AG09309 (cell line): ENCODE measurements at places on chromosomes 5 and 9.

- no peak for DNase-seq
Observed at GRCh38 chr5:170625221-170626165, 121.7 kb downstream of the KCNIP1 start.

GRCh38 chr5:20554001-20554400 lies 566.0 kb upstream of the CDH18 start:
- DNase-seq, result no peak

DNA sequence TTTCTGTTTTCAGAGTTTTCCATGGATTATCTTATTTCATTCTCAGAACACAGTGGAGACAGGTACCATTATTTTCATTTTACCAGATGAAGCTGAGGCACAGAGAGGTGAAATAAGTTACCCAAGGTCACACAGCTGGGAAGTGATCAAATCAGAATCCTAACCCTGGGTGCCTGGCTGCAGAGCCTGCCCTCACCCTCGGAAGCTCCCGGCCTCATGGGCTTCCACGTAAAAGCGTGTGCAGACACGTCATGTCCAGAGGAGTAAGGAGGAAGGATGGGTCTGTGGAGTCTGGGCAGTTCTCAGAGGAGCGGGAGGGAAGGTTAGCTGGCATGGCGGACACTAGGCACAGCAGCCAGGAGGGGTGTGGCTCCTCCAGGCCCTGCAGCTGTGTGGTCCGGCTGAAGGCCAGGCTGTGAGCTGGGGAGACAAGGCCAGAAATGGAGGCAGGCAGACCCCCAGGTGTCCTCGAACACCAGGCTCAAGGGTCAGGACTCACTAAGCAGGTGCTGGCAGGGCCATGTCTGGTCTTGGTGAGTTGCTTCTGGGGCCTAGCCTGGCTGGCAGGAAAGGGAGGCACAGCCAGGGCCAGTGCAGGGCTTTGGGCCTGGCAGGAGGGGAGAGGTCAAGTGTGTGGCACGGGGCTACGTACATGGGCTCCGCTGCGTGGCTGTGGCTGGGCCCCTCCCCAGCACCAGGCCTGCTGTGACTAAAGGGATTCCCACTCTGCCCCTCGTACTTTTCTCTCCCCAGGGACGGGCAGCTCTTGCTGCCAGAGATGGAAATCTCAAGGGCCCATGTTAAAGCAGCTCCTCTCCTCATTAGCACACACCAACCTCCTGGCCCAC lies 5.6 kb downstream of the TBC1D9B start:
- DNase-seq, result no peak

DNA sequence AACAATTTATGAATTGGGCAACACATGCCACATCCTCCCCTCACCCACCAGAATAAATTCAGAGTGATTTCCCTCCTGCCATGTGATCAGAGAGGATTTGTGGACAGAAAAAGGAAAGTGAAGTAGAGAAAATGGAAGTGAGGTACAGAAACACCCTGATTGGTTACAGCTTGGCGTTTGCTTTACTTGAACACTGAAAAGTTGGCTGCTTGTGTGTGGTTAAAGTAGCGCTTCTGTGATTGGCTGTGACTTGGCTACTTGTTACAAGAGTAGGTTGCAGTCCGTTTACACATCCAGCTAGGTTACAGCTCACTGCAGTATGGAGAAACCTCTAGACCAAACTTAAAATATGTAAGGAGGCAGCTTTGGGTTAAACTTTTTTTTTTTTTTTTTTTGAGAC lies 205.2 kb upstream of the ZNF608 start:
- no peak for DNase-seq

- no peak for DNase-seq
Observed at GRCh38 chr5:148014276-148014675, 49.5 kb upstream of the SPINK5 start.

GRCh38 chr5:8714861-8715260 lies 831.0 kb downstream of the SEMA5A start:
- no peak for DNase-seq

DNA sequence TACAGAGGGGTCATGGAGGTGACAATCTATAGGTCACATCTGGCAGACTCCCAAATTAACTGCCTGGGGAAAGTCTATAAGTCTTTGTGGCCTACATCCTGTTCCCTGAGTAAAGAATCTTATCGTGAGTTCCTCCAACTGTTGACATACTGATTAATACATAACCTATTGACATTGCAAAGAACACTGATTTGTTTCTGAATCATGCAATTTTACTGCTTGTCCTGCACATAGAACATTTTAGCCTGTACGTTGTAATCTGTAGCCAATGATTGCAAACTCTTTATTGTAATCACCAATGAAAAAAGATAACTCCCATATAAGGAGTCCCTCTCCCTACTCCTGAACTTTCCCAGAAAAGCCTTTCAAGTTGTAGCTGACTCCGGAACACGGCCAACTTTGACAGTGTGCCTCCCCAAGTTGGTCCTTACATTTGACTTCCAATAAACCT lies 18.8 kb upstream of the OR2K2 start:
- DNase-seq, result no peak

- DNase-seq, result no peak
Observed at GRCh38 chr9:130893341-130894101, 3.1 kb downstream of the QRFP start.

DNA sequence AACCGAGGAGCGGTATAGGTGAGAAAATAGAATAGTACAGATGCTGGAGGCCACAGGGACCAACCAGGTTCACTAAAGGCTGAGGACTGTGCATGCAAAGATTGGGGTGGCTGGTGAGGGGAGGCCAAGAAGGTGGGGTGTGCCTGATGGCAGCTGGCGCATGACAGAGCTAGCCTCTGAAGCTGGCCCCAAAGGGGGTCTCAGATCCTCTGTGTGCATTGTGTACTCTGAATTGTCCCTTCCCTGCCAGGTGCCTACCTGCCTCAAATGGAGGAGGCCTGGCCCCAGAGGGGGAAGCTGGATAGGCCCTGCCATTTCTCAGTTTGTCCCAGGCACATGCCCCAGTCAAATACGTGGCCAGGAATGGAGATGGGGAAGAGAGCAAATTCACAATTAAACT lies 63.1 kb downstream of the CRB2 start:
- no peak for DNase-seq

DNA sequence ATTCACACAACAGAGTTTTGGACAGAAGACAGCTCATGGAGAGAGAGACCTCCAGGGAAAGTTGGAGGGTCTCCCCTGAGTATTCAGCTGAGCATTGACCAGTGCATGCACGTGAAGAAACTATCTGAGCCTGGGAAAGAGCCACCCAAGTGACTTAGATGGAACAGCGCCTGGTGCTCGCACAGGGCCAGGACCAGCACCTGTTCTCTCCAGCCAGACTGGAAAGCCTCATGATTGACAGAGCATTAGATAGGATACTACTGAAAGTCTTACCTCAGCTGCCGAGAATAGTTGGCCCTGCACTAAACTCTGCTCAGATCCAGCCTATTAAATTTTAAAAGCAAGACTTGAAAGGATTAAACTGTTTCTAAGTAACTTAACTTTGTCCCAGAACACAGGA lies 28.3 kb upstream of the NEURL1B start:
- DNase-seq, result no peak

- no peak for DNase-seq
Observed at GRCh38 chr5:6615034-6615815, 17.6 kb downstream of the NSUN2 start.

GRCh38 chr5:177430972-177431316 lies 4.5 kb downstream of the GRK6 start:
- no peak for DNase-seq

DNA sequence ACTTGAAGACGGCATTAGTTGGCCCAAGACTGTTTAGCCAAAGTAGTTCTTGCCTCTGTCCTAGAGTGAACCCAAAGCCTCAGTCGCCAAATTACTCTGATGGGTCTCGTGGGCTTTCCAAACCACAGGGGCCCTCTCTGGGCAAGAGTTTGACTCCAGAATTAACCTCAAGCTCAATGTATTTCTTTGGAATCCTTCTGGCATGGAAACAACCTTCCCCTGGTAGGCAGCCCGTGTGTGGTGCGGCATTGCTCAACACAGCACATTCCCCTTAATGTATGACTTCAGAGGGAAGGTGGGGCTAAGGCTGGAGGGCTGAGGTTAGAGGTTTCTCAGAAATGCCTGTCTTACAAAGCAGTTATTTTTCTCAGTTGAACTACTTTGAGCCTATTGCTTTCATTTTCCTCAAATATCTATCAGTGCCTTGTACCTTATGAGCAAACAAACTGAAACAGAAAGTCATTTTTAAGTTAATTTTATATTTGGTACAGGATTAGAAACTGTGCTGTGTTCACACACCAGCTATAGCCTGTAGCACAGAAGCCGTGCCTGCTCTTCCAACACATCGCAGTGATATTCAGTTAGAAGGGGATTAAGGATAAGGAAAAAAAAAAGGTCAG lies 123.9 kb upstream of the HAPLN1 start:
- peak; percentile 77 for DNase-seq

DNA sequence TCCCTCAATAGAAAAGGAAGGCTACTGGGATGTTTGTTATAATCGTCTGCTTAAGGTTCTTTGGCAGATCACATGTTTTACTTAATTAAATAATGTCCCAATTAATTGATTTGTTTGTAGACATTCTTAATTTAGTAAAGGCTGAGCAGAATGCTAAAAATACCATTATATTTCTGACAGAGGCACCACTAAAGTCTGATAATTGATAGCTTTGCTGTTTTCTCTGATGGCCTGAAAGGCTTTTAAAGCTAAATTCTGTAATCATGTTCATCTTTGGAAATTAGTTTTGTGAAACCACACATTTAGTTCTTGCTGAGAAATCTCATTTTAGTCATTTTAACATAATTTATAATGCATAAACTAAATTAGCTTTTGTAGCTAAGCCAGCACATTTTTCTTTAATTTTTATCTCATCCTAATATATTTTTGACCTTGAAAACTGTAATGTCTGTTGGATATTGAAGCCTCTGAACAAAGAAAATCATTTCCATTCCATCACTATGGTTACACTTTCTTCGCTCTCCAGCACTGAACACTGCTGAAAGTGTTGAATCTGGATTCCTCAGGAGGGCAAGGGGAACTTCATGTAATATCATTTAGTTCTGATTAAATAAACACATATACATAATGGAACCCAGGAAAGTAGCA lies 329.4 kb downstream of the ELAVL2 start:
- no peak for DNase-seq
